ENCODE measurements at places on chromosomes 3 and 15.
A peak's percentile ranks its signal among the peaks of the same experiment; 100 is the strongest.

GRCh38 chr3:16290007-16290826 is 25.2 kb downstream of the OXNAD1 start:
- peak; percentile 44 for DNase-seq

- no peak for DNase-seq
Measured at GRCh38 chr3:75781079-75781745, 4.1 kb downstream of the ZNF717 start.

GRCh38 chr15:72404841-72405240 is 6.7 kb downstream of the TMEM202 start:
- no peak for DNase-seq

GRCh38 chr3:66083096-66083678 is 44.5 kb upstream of the MAGI1 start:
- no peak for DNase-seq

DNA sequence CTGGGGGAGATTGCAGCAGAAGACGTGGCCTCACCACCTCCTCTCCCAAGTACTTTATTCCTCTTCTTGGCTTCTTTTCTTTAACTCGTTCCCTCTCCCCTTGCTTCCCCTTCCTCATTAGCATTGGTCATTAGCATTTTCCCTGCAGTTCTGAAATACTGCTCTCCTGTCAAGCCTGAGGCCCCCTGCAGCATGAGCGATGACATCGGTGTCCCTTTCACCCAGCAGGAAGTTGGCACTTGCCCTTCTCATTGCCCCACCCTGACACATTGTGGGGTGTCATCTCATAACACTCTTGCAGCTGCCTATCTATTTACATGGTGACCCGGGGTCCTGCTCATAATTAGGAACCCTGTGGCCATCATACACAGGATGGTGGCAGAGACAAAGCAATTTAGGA is 167.1 kb downstream of the ARRDC4 start:
- no peak for DNase-seq

- DNase-seq: no peak
Measured at GRCh38 chr15:30997270-30997669, 5.8 kb upstream of the MTMR10 start.

GRCh38 chr3:104102386-104102785 is 1264.3 kb upstream of the ALCAM start:
- peak; percentile 30 for DNase-seq

DNA sequence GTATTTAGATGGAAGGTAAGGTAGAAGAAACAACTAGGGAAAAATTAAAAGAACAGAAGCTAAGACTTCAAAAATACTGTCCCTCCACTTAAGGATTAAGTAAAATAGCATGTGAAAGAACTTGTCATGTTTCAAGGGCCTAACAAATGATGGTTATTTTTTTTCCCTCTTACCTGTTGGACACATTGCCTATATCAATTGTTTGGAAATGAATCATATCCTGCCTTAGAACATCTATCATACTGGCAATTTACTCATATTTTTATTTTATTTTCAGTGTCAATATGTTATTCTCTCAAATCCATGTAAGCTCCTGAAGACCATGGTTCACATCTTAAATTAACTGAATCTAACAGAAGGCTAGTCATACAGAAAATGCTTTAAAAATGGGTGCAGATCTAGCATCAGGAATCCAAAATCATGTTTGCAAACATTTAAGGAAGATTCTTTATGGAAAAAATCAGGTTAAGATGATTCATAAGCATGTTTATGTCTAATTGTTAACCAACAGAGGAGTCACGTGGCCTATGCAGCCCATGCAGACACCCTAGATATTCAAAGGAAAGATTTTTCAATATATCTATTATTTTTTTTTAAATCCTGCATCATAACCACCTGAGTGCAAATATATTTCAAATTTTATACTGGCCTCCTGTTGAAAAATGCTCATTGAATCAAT is 135.8 kb upstream of the TRIM42 start:
- no peak for DNase-seq

- DNase-seq: no peak
Measured at GRCh38 chr3:8657804-8658305, 13.3 kb upstream of the SSUH2 start.

DNA sequence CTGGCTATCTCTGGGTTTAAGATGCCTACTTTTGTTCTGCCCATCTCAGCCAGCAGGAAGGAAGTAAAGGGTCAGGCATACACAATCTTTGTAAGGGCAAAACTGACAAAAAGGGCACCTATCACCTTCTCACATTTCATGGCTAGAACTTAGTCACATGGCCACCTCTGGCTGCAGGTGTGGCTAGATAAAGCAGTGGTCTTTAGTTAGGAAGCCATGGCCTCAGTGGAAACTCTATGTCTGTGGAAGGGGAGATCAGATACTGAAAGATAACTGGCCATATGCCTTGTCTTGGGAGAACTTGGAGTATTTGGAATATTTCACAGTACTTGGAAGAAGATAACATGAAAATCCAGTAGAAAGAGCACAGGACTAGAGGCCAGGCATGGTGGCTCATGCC is 80.7 kb upstream of the TBL1XR1 start:
- no peak for DNase-seq

DNA sequence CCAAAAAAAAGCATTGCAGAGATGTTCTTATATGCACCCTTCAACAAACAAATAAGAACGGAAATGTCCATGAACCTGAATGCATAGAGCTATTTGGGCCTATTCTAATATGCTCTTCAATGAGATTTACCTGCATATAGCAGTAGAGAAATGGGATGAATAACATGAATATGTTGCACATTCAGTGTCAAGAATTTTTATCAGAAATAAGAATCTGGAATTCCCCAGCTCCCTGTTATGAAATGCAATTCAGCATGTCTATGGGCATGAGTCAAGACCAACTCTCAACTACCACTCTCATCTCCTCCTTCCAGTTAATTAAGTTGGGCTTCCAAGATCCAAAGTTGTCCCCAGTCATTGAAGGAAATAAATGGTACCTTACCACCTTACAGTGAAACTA is 133.7 kb upstream of the ALCAM start:
- DNase-seq: no peak

DNA sequence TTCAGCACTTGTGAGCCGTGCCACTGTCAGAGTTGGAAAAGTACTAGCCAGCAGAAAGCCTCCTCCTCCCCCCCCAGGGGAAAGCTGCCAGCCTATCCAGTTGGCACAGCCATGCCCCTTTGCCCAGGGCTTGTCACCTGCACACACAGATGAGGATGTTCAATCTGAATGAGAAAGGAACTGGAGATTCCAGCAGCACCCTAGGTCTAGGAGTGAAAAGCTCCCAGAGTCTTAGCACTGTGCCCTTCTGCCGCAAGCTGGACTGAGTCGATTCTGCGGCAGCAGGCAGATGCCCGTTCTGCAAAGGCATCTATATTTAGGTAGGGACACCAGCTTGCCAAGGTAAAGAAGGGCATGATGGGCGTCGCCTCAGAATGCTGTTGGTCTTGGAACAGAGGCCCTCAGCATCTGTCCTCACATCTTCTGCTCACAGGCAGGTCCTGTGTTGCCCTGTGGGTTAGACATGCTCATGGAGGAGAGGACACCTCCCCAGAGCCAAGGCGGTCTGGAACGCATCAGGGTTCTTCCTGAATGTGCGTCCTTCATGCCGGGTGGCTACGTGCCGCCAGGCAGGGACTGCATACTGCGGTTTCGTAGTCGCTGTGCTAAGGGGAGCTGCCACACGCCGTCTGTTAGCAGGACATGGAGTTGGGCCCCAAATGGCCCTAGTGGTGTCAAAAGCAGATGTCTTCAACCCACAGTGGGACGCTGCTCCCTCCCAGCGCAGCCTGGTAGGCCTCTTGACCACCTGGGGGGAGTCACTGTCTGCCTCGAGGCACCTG is 109.5 kb downstream of the VGLL4 start:
- DNase-seq: peak; percentile 59

- no peak for DNase-seq
Measured at GRCh38 chr3:72776-73175, 123.8 kb upstream of the CHL1 start.

DNA sequence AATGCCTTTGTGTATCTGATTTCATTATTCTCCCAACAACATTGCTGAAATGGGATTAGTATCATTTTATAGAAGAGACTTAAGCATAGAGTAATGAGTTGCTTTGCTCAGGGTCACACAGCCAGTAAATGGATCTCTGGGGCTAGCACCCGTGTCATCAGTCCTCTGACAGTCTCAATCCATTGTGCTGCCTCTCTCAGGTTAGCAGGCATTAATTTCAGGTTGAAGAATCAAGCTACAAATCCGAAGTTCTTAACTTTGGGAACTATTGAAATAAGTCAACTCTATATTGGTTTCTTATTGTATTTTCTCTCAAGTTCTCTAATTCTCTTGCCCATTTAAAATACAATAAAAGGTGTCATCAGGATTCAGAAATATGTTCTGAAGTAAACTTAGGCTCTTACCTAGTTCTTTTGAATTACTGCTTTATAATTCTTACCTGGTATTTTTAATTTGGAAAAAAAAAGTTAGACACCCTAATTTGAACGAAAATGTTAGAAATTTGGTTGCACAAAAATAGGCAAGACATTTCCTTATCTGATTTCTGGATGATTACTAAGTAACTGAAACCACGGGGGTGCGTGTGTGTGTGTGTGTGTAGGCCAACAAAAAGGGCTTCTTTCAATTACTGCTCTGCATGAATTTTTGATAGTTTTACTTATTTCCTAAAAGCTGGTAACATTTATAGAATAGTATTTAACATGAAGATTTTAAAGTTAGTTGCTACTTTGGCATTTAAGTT is 189.8 kb downstream of the MBNL1 start:
- DNase-seq: no peak

DNA sequence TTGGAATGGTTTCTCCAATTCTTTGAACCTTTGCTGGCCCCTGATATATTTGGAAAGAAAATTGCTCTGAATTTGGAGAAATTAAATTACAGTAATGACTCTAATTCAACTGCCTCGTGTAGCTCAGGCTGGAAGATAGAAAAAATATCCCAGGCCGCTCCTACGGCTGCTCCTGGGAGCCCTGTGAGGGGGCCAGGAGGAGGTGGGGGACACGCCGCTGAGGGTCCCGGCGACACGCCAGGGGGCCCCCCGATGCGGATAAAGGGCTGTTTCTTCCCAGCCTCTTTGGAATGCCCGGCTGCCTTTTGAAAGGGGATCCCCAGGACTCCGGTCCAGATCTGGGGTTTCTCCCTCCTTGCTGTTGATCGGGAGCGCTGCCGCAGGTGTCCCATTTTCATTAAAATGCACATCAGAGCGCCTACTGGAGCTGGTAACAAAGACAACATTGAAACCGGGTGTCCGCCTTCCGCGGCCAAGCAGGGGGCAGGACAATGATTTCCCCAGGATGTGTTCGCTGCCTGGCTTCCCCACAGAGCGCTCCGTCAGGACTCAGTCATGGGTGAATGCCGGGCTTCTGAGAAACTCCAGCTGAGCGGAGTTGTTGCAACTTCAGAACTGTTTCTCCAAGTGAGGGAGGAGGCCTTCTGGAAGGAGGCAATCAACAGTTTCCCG is 200.1 kb upstream of the KBTBD8 start:
- peak; percentile 43 for DNase-seq

DNA sequence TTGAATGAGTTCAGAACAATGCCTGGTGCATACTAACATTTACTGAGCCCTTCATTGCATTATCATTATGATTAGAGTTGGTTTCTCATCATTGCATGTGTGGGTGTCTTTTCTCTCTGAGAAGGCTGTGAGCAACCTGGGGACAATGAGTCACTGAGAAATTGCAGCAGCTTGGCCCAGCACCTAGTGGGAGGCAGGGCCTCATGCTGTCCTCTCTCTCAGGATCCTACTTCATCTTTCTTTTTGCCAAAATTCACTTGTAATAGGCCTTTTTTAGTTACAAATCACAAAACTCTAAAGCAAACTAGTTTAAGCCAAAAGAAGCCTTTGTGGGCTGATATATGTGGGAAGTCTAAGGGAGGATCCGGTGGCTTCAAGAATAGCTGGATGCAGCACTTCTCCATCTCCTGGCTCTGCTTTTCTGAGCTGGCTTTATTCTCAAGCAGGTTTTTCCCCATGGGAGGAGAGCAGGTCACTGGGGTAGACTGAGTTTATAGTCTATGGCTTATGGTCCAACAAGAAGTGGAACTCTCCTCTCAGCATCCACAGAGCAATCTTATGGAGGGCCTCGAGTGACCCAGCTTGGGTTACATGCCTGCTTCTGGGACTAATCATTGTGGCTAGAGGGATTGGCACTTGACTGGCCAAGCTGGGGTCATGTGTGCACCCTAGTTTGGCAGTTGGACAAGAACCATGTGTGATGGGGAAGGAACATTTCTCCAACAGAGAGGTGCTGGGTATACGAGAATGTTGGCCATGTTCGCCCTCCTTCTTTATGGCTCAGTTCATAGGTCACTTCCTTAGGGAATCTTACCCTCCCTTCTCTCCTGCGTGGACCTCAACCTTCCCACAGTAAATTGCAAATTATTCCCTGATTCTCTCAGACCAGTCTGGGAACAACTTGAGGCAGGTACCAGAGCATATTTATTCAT is 8.7 kb upstream of the CAMK1 start:
- DNase-seq: no peak

- DNase-seq: peak; percentile 54
Measured at GRCh38 chr15:76904461-76905012, 603 bp downstream of the SCAPER start.

DNA sequence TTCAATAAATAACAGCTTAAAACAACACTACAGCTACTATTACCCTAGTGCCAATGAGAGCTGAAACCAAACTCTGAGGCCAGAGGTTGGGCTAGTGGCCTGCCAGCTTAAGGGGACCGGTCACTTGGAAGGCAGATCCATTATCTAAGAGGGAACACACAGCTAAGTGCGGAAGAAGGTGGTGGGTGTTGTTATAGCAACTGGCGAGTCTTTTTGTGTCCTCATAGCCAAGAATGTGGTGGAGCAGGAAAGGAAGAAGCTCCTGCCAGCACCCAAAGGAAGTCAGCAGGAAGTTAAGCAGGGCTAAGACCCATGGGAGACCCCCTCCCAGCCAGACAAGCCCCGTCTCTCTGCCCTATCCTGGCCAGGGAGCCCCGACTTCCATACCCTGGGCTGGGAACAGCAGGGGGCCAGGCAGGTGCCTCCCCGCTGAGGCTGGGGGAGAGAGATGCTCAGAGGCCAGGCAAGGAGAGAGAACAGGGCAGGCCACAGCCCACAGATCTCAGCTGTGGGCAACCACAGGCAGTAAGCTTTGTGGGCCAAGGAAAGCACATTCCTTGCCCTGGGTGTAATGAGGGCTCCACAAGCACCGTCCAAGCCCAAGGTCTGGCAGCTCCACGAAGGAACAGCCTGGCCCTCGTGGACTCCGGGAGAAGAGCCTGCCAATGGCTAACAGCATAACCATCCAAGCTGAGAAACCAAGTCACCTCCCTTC is 34.0 kb upstream of the HRH1 start:
- DNase-seq: peak; percentile 39

Measured in femur (tissue), 1 donor.